ENCODE measurements at places on chromosomes 3 and 15.

GRCh38 chr15:95549168-95549738 is 781.2 kb upstream of the NR2F2 start:
- DNase-seq: no peak

GRCh38 chr3:52084954-52085680 is 28.7 kb upstream of the DUSP7 start:
- DNase-seq: no peak

GRCh38 chr3:86221601-86222000 is 769.3 kb downstream of the VGLL3 start:
- no peak for DNase-seq

DNA sequence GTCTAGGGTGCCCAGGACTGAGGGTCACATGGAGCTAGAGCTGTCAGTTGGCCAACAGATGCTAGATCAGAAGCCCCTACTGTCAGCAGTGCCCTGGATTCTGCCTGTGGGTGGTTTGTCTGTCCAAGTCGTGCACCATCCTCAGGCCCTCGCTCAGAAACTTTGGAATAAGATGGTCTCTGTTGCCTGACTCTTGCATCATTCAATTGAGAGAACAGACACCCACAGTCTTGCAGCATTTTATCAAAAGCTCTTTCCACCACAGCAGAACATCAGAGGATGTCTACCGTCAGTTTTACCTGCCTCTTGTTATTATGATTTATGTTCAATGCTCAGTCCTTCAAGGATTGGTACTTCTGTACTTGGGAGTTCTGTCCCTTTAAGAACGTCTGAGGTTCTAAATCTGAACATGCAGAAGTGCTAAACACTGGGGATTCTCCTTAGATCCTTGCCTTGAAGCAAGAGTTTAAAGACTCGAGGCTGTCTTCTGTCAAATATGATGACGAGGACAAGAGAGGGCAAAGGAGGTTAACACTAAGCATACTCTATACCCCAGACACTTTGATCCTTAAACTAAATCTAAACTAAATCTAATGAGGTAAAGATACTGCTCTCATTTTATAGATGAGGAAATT is 4.8 kb downstream of the AQP9 start:
- DNase-seq: no peak

Measured in stimulated activated CD4-positive, alpha-beta T cell treated with anti-CD3 and anti-CD28 coated beads, Interleukin-2, amount 100 ng/mL, for 24 hours (primary cell).